ENCODE measurements at places on chromosomes 2 and 18.

- DNase-seq = peak; percentile 43
Measured at GRCh38 chr18:9081940-9082339, 20.6 kb upstream of the NDUFV2 start.

DNA sequence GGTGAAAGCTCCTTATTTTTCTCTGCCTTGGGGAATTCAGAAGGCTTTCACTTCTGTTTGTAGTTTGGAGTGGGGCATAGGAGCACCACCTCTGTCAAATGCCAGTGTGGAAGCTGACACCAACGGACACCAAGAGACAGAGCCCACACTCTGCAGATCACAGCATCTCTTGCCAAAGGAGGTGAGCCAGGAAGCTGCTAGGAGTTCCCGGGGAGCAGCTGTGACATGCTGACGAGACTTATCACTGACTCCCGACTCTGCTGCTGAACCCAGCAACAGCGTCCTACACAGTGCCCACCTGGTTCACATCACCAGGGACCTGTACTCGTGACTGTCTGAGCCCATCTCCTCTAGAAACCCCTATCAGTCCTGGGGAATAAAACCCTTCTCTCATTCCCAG lies 8.1 kb downstream of the TEX51 start:
- no peak for DNase-seq

DNA sequence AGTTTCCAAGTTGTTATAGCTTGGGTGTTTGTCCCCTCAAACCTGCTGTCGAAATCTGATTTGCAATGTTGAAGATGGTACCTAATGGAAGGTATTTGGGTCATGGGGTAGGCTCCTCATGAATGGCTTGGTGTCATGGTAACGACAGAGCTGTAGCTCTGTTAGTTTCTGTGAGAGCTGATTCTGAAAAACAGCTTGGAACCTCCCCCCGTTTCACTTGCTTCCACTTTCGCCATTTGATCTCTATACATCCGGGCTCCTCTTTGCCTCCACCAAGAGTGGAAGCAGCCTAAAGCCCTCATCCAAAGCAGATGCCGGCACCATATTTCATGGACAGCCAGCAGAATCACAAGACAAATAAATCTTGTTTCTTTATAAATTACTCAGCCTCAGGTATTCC lies 1035.1 kb upstream of the SLC39A10 start:
- no peak for DNase-seq

- no peak for DNase-seq
Measured at GRCh38 chr2:242038166-242038927, 168.8 kb downstream of the RTP5 start.

DNA sequence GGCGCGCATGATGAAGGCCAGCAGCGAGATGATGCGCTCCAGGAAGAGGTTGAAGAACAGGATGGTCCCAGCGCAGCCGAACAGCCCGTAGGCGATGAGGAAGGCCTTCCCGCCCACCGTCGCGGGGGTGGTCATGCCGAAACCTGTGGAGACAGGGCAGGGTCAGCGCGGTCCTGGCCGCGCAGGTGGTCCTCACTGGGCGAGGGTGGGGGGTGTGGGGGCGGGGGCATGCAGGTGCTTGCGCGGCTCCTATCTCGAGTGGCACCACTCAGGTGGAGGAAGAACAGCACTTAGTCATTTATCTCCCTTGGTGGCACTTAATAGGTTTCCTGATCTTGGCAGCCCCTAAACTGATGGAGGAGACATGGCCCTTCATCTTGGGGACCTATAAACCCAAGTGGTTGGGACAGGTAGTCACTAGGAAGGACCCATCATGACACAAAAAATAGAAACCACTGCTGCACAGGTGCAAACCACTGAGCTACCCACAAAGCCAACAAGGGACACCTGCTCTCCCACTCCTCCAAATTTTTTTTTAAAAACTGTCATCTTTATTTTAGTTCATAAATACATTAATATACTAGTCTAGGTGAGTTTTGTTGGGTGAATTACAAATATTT lies 118.8 kb downstream of the MSH2 start:
- DNase-seq = no peak

DNA sequence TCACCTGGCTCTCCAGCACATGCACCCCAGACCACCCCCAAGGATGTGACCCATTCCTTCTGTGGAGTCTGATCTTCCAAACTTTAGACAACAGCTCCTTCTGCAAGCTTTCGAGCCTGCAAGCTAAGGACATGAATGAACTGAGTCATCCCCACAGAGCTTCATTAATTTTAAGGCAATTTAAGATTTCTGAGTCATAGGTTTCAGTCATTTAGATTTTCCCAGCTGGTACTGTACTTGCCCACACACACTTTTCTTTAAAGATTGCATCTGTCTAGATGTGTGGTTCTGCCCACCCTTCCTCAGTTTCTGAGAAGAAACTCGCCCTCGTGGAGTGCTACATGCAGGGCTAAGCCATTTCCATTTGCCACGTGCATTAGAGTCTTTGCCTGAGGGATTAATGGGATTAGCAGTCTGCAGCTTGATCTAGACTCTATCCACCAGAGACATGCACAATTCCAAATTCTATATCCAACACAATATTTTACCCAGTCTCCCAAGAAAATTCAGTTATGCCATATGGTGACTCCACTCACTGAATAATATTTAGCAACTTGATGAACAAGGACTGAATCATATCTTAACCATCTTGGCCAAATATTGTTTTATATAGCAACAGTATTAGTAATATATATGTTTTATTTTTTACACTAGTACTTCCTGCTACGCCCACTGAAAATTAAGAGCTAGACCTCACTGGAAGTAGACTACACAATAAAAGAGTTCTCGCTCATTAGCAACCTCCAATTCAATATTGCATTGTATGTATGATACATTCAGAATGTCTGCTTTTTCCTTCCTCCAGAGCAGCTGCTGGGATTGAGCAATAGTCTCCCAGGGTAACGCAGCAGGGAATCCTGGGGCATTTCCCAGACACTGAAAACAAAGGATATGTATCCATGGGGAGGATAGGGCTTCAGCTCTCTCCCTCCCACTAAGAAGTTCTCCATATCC lies 14.3 kb upstream of the TRIB2 start:
- DNase-seq = no peak

DNA sequence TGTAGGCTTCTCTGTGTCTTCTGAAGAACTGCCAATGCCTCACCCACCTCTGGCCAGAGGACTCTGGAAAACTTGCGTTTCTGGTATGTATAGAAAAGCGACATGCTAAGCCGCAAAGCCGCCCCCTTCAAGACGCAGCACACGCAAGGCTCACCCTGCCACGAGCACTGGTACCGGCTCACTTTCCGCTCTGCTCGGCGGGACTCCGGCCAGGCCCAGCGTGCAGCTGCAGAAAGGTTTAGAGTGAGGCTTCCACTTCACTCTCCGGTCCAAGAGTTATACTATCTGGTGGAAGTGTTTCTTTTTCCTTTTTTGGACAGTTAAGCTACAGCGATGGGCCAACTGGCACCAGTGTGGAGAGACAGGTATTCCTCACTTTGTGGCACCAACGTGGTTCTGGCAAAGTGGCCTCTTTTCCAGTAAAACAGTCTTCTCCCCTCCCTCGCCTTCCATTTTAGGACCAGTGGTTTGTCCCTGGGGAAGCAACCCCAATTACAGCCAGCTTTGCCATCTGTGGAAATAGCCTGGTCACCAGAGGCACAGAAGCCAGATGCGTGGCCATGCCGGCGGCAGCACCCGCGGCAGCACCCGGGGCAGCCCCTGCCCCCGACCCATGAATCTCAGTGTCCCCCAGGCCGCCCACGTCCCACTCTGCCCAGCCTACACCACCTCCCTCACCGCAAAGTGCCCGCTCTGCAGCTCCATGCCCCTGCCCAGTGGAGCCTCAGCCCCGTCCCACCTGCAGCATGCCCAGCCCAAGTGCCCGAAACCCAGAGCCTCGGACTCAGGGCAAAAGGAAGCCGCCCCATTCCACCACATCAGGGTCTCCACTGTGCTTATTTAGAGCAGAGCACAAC lies 91.6 kb upstream of the CTDP1 start:
- DNase-seq = no peak

DNA sequence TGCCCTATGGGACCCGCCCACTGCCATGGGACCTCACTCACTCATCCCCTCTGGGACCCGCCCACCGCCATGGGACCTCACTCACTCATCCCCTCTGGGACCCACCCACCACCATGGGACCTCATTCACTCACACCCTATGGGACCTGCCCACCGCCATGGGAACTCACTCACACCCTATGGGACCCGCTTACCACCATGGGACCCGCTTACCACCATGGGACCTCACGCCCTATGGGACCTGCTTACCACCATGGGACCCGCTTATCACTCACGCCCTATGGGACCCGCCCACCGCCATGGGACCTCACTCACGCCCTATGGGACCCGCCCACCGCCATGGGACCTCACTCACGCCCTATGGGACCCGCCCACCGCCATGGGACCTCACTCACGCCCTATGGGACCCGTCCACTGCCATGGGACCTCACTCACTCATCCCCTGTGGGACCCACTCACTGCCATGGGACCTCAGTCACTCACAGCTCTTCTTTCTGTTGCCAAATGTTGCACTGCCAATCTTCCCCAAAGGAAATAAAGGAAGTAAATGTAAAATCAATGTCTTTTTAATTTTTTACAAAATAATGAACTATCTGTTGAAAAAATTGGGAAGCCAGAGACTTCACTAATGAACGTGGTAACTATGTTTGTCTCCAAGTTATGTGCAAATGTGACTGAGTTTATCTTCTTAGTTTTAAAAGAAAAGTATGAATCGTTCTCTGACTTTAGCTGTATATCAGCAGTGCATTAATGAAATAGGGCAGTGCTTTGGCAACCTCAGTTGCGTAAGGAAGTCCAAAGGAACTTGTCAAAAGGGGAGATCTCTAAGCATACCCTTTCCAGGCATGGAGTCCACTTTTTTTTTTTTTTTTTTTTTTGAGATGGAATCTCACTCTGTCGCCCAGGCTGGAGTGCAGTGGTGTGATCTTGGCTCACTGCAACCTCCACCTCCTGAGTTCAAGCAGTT lies 101.5 kb upstream of the MGAT5 start:
- DNase-seq = no peak

- no peak for DNase-seq
Measured at GRCh38 chr18:23387265-23387664, 65.8 kb upstream of the RIOK3 start.

DNA sequence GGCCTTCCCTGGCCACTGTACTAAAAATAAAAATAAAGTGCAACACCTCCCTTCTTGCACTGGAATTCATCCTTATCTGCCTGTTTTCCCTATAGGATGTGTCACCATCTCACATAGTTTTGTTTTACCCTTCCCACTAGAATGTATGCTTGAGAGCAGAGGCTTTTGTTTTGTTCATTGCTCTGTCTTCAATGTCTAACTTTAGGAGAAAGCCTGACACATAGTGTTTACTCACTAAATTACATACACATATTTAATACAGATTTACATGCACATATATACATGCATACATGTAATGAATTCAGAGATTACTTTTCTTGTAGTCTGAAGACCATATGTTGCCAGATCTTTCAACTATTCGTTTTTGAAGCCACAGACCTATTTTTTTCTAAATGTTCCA lies 23.0 kb downstream of the CD302 start:
- DNase-seq = no peak

DNA sequence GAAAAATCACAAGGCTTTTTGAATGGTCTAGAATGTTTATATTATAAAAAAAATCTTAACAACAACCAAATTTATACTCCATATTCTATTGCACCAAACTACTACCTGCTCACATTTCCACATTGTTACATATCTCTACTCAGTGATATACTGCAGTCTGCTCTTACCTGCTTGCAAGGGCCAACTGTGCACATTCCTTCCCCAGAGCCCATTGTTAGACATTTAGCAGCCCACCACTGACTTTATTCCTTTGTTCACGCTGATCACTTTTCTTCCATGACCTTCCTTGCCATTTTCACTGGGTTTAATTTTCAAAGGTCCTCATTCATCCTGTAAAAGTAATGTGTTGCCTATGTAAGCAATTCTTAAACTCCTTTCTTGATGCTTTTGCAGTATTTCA lies 109.7 kb upstream of the KCNJ3 start:
- DNase-seq = no peak

GRCh38 chr2:137178951-137179377 lies 413.6 kb downstream of the THSD7B start:
- DNase-seq = no peak
